Heart left ventricle (tissue), 16 donors: ENCODE measurements at places on chromosomes 5 and 9.

- no peaks in the 10 kb centered on the region for H3K27me3 ChIP-seq
- no peaks in the 10 kb centered on the region for H3K36me3 ChIP-seq
- H3K4me1 ChIP-seq = no peaks in the 10 kb centered on the region
- no peak overlapping the region for H3K27ac ChIP-seq
- no peak overlapping the region for H3K4me3 ChIP-seq
Measured at GRCh38 chr5:145887976-145888574, 15.3 kb upstream of the GRXCR2 start.

DNA sequence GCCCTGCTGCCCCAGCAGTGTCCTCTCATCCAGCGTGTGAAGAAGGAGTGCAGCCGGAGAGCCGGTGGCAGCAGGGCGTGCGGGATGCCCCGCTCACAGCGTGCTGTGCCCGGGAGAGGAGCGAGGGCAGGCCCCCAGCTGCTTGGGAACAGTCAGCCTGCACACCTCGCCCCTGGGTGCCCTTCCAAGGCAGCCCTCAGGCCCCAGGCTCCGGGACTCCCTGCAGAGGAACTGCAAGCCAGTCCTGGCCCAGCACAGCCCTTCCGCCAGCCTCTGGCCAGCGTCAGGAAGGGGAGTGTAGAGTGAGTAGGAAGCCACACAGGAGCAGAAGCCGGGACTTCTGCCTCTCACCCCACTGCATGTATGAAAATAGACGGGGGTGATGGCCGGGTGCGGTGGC, 43.5 kb downstream of the ADAMTS2 start:
- H3K4me1 ChIP-seq = no peaks in the 10 kb centered on the region
- DNase-seq = peak; percentile 58
- H3K4me3 ChIP-seq = no peak overlapping the region

DNA sequence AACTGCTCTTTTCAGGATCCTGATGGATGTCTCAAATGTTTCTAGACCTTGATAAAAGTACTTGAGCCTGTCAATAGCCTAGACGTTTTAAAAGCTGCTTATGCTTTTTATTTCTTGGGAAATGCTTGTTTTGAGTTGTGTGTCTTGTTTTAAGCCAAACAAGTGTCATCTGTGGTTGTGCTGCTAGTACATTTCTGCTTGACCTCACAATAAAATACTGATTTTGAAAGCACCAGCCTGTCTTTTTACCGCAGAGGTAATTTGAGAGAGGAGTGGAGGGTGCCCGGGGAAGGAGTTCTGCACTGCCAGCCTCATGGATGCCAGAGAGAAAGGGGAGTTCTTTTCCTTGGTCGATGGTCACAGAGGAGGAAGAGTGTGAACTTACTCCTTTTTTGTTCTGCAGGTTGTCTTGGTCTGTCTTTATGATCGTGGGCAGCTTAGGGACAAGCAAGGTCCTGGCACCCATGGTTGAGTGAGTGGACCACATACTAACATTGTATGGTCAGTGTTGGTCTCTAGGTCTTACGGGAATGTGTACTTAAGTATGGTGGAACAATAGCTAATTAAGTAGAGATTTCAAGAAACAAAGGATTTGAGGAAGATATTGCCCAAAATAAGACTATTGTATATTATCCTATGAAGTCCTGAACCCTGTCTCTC, 61.0 kb downstream of the TRIO start:
- no peak overlapping the region for H3K4me3 ChIP-seq
- peak overlapping the region; percentile 76 for H3K27ac ChIP-seq
- no peaks in the 10 kb centered on the region for H3K36me3 ChIP-seq
- peaks cover 74% of the 10 kb centered on the region for H3K4me1 ChIP-seq

GRCh38 chr5:88269222-88269771, 652 bp upstream of the TMEM161B start:
- H3K4me1 ChIP-seq = peaks cover 36% of the 10 kb centered on the region
- peak overlapping the region; percentile 86 for H3K4me3 ChIP-seq
- no peak for DNase-seq
- H3K27ac ChIP-seq = peak overlapping the region; percentile 22
- H3K36me3 ChIP-seq = peaks cover 36% of the 10 kb centered on the region

GRCh38 chr5:172801179-172801671, 30.2 kb upstream of the DUSP1 start:
- no peak overlapping the region for H3K27ac ChIP-seq
- H3K27me3 ChIP-seq = no peaks in the 10 kb centered on the region
- no peaks in the 10 kb centered on the region for H3K36me3 ChIP-seq
- H3K4me3 ChIP-seq = no peak overlapping the region

DNA sequence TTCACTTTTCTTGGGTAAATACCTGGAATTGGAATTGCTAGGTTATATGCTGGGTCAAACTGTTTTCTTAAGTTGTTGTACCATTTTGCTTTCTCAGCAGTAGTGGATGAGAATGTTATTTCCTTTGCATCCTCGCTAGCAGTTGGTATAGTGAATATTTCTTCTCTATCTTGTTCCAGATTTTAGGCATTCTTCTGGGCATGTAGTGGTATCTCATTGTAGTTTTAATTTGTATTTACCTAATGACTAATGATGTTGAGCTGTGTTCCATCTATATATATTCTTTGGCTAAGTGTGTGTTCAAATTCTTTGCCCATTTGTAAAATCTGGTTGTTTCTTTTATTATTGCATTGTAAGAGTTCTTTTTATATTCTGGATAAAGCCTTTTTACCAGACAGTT, 333.3 kb downstream of the MAT2B start:
- no peaks in the 10 kb centered on the region for H3K4me1 ChIP-seq
- no peak overlapping the region for H3K4me3 ChIP-seq
- no peak for DNase-seq
- no peaks in the 10 kb centered on the region for H3K36me3 ChIP-seq
- H3K27ac ChIP-seq = no peak overlapping the region
- no peaks in the 10 kb centered on the region for H3K27me3 ChIP-seq

GRCh38 chr5:76715736-76716455, at the start of gene F2R:
Gene F2R (plus strand): TSS chr5:76716126. CDS start chr5:76716308, 182 bp downstream.
- H3K27me3 ChIP-seq = no peaks in the 10 kb centered on the region
- no peaks in the 10 kb centered on the region for H3K36me3 ChIP-seq
- H3K4me3 ChIP-seq = peak within 1 kb of the TSS; percentile 95
- DNase-seq = peak; percentile 77

GRCh38 chr9:113932906-113933584, 56.9 kb downstream of the ZNF618 start:
- no peak overlapping the region for H3K27ac ChIP-seq
- no peaks in the 10 kb centered on the region for H3K36me3 ChIP-seq
- no peaks in the 10 kb centered on the region for H3K4me1 ChIP-seq
- no peak overlapping the region for H3K4me3 ChIP-seq
- DNase-seq = no peak
- no peaks in the 10 kb centered on the region for H3K27me3 ChIP-seq

DNA sequence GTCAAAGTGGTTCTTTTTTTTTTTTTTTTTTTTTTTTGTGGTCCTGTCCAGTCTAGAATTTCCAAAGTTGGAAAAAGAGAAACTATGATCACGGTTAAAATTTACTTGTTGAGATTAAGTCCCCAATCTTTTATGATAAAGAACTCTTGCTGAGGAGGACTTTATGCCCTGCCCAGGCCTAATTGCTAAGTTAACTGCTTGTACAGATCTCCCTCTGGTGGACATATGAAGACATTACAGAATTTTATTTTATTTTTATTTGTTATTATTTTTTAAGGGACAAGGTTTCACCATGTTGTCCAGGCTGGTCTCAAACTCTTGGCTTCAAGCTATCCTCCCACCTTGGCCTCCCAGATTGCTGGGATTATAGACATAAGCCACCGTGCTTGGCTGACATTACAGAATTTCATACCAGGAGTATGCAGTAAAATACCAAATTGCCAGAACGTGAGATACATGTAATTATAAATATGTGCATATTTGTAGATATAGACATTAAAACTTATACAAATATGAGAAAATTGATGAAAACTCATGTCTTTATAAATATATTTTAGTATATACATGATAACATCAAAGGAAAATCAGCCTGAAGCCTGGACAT, 91.2 kb downstream of the RFK start:
- H3K36me3 ChIP-seq = no peaks in the 10 kb centered on the region
- no peak overlapping the region for H3K27ac ChIP-seq
- DNase-seq = no peak
- H3K4me1 ChIP-seq = peaks cover 6% of the 10 kb centered on the region
- no peaks in the 10 kb centered on the region for H3K27me3 ChIP-seq

- no peaks in the 10 kb centered on the region for H3K27me3 ChIP-seq
- H3K4me1 ChIP-seq = no peaks in the 10 kb centered on the region
- H3K27ac ChIP-seq = no peak overlapping the region
- H3K4me3 ChIP-seq = no peak overlapping the region
- no peaks in the 10 kb centered on the region for H3K36me3 ChIP-seq
Measured at GRCh38 chr9:95365766-95366165, 48.3 kb upstream of the FANCC start.

DNA sequence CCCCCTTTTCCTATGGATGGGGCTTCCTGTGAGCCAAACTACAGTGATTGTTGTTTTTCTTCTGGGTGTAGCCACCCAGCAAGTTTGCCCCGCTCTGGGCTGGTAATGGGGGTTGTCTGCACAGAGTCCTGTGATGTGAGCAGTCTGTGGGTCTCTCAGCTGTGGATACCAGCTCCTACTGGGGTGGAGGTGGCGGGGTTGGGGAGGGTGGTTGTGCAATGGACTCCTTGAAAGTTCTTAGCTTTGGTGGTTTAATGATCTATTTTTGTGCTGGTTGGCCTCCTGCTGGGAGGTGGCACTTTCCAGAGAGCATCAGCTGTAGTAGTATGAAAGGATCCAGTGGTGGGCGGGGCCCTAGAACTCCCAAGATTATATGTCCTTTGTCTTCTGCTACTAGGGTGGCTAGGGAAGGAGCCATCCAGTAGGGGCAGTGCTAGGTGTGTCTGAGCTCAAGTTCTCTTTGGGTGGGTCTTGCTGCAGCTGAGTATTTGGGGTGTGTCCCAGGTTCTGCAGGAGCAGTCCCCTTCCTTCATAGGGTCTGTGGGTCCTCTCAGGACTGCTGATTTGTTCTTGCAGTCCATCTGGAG, 275.6 kb upstream of the PAPPA start:
- no peak overlapping the region for H3K4me3 ChIP-seq
- no peaks in the 10 kb centered on the region for H3K27me3 ChIP-seq
- no peak overlapping the region for H3K27ac ChIP-seq
- DNase-seq = no peak

- H3K4me1 ChIP-seq = no peaks in the 10 kb centered on the region
- H3K36me3 ChIP-seq = no peaks in the 10 kb centered on the region
- H3K27ac ChIP-seq = no peak overlapping the region
- H3K4me3 ChIP-seq = no peak overlapping the region
- DNase-seq = peak; percentile 52
- peaks cover 20% of the 10 kb centered on the region for H3K27me3 ChIP-seq
Measured at GRCh38 chr5:180127682-180128670, 56.4 kb upstream of the RNF130 start.

DNA sequence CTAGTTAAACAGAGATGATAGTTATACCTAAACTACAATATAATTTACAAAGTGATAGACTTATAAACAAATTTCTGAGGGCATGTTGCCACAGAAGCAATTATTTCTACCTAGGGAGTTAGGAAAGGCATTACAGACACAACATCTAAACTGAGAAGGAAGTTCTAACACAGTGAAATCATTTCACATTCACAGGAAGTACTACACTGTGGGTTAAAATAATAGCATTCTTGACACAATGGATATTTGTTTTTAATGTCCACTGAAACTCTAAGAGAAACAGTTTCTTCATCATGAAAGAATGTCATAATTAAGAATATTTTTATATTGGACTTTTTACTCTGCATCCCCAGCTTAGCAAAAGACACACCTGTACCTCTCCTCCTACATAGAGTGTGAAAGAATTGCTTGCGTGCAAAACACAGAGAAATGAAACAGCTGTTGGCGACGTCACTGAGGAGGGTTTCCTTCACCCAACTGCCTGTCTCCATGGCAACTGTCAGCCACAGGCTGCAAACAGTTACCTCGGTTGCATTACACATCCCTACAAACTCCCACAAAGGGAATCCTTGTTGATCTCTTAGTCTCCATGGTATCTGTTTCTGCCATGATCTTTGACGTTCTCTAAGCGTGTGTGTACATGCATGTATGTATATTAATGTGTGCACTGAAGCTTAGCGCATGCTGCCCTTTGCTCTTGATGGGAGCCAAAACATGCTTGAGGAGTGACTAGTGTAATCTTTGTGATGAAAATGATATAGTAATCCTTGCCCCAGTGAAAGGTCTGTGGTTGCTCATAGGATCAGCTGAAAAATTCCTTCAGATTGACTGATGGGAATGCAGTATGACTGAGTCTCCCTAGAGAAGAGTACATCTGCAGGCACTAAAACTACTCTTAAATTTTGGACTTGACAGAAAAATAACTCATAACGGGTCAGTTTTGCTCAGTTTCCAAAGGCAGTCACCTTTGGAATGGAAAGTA, 168.5 kb downstream of the ACTL7B start:
- H3K27ac ChIP-seq = no peak overlapping the region
- no peaks in the 10 kb centered on the region for H3K27me3 ChIP-seq
- no peaks in the 10 kb centered on the region for H3K36me3 ChIP-seq

DNA sequence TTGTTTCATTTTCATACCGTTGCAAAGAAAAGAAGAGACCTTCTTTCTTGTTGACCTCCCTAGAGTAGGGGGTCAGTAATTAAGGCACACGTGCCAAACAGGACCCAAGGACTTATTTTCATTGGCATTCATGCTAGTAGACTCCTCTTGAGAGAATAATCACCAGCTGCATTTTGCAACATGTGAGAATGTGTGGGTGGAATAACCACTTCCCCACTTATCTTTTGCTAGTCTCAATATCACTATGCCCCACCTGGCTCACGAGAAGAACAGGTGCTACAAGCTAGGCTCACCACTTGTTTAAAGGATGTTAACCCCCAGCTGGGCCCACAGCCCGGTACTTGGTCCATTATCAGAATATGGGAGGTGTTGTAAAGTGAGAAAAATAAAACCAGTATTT, 460.7 kb upstream of the MEF2C start:
- no peak overlapping the region for H3K27ac ChIP-seq
- no peak for DNase-seq
- no peaks in the 10 kb centered on the region for H3K27me3 ChIP-seq
- H3K4me3 ChIP-seq = no peak overlapping the region
- H3K4me1 ChIP-seq = no peaks in the 10 kb centered on the region

- H3K27ac ChIP-seq = no peak overlapping the region
- H3K4me3 ChIP-seq = no peak overlapping the region
- no peak for DNase-seq
- H3K36me3 ChIP-seq = no peaks in the 10 kb centered on the region
- H3K4me1 ChIP-seq = no peaks in the 10 kb centered on the region
- H3K27me3 ChIP-seq = no peaks in the 10 kb centered on the region
Measured at GRCh38 chr5:35438786-35439185, 178.9 kb upstream of the SPEF2 start.
